Type B pancreatic cell (in vitro differentiated cells): ENCODE measurements at places on chromosomes 4 and X. TPM values are rescaled to one million over a fixed set of nuclear protein-coding genes. Genes with fewer than 3 reads are reported as not detected.

DNA sequence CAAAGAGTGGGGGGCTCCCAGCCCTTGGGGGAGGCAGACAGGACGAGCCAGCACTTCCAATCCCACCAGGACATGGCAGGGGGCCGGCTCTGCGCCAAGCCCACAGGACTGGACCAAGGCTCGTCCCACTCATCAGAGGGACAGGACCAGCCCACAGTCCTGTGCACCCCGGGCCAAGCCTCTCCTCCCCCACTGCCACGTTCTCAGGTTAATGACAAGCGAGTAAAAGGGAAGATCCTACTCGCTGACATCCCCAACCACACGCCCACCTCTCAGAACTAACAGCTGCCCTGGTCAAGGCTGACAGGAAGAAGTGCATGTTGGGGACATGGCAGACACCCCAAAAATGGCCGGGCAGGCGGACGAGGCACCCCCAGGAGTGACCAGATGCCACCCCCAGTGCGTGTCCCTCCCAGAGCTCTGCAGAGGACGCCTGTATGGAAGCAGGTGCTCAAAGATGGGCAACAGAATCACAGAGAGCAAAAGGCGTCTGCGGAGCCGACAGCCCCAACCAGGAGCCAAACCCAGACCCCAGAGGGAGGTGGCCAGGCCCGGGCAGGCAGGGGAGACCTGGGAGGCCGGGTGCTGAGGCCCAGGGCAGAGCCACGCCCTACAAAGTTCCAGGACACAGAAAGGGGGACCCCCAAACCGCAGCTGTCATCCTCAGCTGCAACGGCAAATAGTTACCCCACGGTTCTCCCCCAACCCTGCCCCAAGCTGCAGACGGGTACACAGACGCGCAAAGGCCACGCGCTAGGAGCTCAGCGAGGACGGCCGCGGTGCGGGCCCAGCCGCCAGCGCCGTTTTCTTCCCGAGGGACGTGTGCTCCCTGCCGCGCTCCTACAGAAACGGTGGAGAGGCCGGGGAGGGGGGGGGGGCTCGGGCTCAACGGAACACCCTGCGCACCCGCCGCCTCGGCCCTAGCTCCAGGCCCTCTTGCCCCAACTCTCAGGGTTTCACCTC lies 1.7 kb downstream of the CTBP1 start:
- H3K4me3 ChIP-seq: peak overlapping the region; percentile 89
- peaks cover 17% of the 10 kb centered on the region for H3K36me3 ChIP-seq
- no peaks in the 10 kb centered on the region for H3K27me3 ChIP-seq
- peak; percentile 66 for DNase-seq
- peak overlapping the region; percentile 92 for H3K27ac ChIP-seq

DNA sequence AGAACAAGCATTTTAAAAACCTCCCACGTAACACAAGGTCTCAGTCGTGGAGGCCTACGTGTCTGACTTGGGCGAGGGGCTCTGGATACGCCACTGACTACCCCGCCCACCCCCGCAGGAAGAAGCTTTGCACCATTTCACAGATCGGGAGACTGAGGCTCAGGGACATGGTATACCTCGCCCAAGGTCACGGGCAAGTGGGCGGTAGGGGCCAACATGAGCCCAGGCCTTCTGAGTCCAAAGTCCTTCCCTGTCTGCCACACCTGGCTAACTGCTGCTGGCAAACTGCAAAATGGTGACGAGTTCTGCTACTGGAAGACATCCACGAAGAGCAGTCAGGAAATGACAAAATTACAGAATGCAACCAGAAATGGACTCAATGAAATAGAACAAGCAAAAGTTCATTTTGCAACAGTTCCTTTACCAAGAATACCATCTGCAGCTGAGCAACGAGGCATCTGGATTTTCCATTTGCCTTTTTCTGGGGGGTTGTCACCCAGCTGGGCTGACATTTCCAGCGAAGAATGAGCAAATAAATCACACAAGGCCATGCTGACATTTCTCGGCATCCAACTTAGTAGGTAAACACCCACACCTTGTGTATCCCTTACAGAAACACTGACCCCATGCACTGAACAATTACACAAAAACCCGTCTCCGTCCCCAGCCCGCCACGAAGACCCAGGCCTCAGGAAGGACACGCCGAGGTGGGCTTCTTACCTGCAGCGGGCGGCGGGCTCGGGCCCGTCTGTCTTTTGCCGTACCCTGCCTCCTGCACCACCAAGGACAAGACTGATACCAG lies 70.2 kb upstream of the AFAP1 start:
- H3K4me1 ChIP-seq: peaks cover 35% of the 10 kb centered on the region
- no peaks in the 10 kb centered on the region for H3K27me3 ChIP-seq
- H3K27ac ChIP-seq: peak overlapping the region; percentile 67
- no peaks in the 10 kb centered on the region for H3K36me3 ChIP-seq

DNA sequence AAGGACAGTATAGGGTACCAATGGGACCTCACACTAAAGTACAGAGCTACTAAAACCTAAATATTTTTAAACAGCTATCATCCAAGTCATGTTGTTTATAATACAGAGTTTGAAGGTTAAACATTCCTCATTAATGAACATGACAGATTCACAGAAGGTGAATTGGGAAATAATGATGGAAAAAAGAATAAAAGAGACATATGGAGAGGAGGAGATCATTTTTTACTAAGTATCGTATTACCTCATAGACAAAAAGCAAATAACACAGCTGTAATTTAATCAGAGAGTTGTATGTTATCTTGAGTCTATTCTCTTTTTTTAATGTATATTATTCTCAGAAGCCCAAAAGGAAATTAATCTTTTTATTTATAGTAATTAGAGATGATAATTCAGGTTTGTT lies 7.9 kb downstream of the PLK4 start:
- no peaks in the 10 kb centered on the region for H3K27me3 ChIP-seq
- no peaks in the 10 kb centered on the region for H3K4me1 ChIP-seq
- peaks cover 18% of the 10 kb centered on the region for H3K36me3 ChIP-seq
- DNase-seq: no peak
- no peak overlapping the region for H3K27ac ChIP-seq

FMR1 gene
- 63.2 and 83.1 TPM in 2 replicates for total RNA-seq

MMRN1 gene
- total RNA-seq: 0.17 and 4.7 TPM in 2 replicates

ZNF732 gene
- total RNA-seq: 1.7 and 2.7 TPM in 2 replicates

- DNase-seq: no peak
- H3K4me3 ChIP-seq: peak overlapping the region; percentile 79
- no peaks in the 10 kb centered on the region for H3K27me3 ChIP-seq
- peaks cover 9% of the 10 kb centered on the region for H3K4me1 ChIP-seq
Measured at GRCh38 chrX:40996886-40997530, 88.2 kb upstream of the USP9X start.

DNA sequence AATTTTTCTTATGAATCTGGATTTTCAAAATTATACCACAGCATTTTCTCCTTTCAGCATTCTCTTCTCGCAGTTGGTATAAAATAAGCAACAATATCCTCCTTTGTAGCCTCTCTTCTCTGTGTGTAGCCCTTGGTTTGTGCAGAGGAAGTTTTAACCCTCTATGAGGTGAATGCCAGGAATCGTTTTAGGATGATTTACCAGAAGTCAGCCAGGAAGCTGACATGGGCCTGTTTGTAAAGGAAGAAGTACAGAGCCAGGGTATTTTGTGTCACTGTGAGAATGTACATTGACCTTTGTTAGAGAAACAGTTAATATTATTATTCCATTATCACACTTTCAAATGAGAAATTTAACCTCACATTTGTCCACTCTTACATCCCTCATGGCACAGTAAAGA lies 88.9 kb upstream of the RPL34 start:
- DNase-seq: no peak
- H3K27ac ChIP-seq: no peak overlapping the region
- H3K4me1 ChIP-seq: peaks cover 18% of the 10 kb centered on the region
- peaks cover 14% of the 10 kb centered on the region for H3K27me3 ChIP-seq
- no peaks in the 10 kb centered on the region for H3K36me3 ChIP-seq
